Fibroblast of skin of right quadriceps (primary cell): ENCODE measurements at places on chromosomes 5 and 9.

- DNase-seq = no peak
Measured at GRCh38 chr9:128945798-128946501, 1.5 kb downstream of the DOLK start.

- peak; percentile 56 for DNase-seq
Measured at GRCh38 chr9:135463140-135463539, 16.4 kb upstream of the PPP1R26 start.

- DNase-seq = no peak
Measured at GRCh38 chr5:76414788-76415187, 11.7 kb downstream of the IQGAP2 start.

DNA sequence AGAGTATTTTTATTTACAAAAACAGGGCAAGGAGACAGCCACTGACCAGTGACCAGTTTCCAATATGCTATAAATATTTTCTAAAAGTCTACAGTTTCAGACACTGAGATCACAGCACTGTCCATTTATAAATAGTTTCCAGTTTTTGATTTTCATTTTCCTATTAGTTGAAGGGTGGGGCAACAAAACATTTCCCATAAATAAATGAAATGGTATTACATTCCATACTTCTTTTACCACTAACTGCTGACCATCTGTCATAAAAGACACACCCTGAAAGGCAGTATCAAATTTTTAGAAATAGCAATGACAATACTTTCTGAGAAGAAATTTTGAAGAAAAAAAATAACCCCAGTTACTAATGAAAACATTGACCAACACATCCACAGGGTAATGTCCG is 126.7 kb downstream of the ARSB start:
- no peak for DNase-seq

- DNase-seq = peak; percentile 55
Measured at GRCh38 chr9:134663753-134664415, 22.3 kb downstream of the COL5A1 start.

GRCh38 chr5:9381464-9381863 is 164.4 kb downstream of the SEMA5A start:
- DNase-seq = no peak

DNA sequence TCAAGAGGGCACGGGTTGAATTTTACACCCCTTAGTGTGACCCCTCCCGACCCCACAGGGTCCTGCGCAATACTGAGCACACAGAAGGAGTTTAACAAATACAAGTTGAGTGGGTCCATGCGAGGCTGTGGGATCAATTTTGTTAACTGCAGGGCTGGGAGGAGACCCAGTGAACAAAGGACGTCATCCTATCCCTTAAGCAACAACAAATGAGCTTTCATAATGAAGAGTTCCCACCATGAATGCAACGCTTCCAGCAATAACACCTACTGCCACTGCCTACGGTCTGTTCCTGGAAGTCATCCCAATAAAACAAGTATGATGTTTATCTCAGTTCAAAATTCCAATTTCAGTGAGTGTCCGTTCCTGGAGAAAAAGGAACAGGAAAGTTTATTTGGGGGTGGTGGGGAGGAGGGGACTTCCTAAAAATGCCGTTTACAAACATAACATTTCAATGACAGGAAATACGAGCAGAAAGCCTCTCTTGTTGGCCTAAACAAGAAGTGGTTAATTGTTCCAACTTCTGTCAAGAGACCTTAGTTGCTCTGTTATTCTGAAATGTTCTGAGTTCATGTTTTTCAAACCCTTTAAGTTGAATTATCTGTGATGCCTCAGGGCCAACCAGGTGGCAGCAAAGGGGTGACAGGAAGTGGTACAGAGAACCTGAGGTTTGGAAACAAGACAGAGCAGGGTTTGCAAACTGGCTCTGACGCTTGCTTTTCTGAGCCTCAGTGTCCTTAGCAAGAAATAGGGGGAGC is 65.8 kb upstream of the PLPP6 start:
- no peak for DNase-seq

DNA sequence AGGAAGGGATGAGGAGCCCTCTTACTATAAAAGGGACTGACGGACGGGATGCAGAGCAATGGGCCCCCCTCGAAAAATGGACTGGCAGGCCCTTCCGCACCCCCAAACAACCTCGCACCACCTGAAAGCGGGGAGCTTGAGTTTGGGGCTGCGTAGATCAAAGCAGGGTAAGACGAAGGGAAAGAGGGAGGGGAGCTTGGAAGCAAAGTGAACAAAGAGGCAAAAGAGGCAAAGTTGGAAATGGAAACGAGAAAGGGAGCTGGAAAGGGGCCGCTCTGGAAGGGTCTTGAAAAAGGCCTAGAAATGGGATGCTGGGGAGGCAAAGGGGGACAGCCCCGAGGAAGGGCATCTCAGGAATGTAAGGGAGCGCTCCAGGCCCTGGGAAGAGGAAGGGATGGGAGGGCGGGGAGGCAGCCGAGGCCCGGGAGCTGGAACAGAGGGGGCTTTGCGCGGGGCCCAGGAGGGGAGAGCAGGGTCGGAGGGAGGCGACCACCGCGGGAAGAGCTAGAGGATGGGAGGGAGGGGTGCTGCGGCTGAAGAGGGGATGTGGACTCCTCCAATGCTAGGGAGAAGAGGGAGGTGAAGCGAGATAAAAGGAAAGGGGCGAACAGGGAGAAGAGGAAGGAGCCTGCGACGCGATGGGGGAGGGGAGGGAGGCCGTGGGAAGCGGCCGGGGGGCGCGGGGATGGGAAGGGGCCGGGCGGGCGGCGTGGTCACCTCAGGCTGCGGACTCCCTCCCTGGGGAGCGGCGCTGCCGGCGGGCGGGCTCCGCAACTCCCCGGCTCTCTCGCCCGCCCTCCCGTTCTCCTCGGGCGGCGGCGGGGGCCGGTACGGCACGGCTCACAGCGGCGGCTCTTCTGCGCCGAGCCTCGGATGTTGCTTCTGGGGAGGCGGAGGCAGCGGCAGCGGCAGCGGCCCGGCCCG is 577 bp downstream of the RNF145 start:
- DNase-seq = peak; percentile 56

DNA sequence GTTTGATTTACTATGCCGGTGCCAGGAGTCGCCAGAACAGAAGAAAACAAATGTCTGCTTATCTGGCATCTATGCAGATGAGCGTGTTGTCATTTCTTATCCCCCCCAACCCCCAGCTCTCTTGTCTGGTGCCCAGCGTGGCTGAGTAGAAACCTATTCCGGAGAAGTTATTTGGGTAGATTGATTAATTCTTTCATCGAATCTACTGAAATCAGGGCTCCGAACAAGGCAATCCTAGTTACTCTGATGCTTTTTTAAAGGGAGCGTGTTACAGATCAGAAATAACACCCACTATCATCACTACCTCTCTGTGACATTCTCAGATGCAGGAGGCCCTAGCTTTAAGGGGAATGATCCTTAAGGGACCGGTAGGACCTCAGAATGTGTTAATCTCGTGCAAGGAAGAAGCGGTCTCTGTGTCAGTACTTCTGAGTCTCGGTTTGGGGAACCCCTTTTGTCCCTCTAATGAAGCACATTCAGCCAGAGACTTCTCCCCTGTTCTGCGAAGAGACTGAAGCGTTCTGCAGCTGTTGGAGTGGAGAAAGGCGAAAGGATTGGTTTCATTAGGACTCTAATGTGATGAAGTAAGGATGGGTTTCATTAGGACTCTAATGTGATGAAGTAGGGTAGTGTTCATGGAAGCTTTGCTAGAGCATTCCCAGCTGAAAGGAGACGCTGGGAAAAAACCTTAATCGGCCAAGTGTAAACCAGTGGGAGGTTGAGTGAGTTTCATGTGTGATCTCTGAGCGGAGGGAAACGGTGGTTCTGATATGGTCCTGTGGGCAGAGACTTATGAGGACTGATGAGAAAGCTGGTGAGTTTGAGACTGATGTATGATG is 1.5 kb downstream of the PIP5K1B start:
- DNase-seq = no peak

DNA sequence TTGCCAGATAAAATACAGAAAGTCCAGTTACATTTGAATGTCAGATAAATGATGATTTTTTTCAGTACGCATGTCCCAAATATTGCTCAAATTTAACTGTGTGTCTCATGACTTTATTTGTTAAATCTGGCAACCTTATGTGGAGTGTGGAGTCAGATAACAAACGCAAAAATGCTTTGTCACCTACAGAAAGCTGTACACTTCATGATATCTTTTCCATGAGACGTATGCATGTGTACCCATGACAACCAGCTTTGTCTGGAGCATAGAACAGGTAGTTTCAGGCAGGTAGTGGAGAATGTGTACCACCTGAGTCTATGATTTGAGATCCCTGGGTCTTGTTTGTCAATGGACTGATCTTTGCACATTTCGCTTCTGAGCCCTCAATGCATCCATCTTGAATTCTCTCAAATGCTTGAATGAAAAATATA is 105.5 kb upstream of the CPEB4 start:
- DNase-seq = no peak

- no peak for DNase-seq
Measured at GRCh38 chr9:124764774-124765438, 6.2 kb downstream of the NR6A1 start.

GRCh38 chr9:20873240-20873865 is 158.1 kb downstream of the HACD4 start:
- DNase-seq = peak; percentile 76

DNA sequence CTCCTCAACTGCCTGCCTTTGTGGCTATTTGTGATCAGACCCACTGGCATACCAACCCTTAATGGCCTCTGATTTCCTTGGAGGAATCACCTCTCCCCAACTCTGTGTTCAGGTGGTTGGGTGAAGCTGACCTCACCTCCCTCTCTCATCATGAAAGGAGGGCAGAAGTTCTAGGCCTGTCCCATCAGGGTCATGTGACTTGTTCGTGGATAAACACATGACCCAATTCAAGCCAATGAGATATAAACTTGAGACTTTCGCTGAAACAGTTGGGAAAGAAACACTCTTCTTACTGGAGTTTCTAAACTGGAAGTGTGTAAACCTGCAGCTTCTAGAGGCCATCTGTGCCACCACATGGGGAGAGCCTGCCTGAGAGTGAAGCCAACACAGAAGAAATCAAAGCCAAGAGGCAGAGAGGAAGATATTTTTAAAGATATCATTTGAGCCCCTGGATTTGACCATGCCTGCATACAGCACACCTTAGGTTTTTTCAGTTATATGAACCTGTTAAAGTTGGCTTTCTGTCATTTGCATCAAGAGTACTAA is 5.8 kb downstream of the GABBR2 start:
- no peak for DNase-seq
